ENCODE measurements at places on chromosomes 1 and 21.

GRCh38 chr1:217425422-217425821 lies 205.5 kb downstream of the GPATCH2 start:
- no peak for DNase-seq

GRCh38 chr1:53590531-53591515 lies 131.6 kb downstream of the DMRTB1 start:
- DNase-seq: no peak

GRCh38 chr1:210123924-210124589 lies 108.5 kb upstream of the SERTAD4 start:
- DNase-seq: no peak

- peak; percentile 12 for DNase-seq
These were observed 683 bp upstream of the DMAP1 start for GRCh38 chr1:44212355-44213221.

- DNase-seq: no peak
These were observed 1.0 kb downstream of the PLPP3 start for GRCh38 chr1:56578138-56578962.

- DNase-seq: no peak
These were observed 15.6 kb downstream of the C21orf91 start for GRCh38 chr21:17803536-17803935.

GRCh38 chr1:75470448-75470847 lies 140.5 kb downstream of the SLC44A5 start:
- DNase-seq: no peak

DNA sequence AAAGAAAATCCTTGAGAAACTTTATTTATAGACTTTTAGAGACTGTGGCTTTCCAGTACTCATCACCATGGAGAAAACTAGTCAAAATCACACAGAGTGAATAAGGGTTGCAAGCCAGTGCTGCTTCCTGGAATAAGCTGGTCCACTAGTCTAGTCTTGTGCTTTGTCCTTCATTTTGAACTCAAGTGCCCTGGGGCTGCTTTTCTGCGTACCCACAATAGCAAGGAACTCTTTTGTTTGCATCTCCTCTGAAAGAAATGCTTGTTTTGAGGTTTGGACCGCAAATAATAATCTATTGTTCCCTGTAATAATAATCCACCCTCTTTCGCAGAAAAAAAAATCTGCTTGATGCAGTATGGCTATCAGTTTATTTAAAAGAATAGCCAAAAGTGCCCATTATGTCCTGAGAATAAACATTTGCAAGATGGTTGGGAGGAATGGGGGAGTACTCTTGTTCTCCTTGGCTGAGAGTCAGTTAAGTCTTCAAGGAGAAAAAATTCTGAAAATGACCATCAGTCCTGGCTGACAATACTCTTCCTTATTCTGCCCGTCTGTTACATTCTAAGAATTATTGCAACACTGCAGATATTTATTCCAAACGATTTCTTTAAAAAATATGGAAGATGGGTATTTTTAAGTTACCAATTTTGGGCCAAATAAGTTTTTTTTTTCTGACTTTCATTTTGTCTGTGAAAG lies 41.9 kb downstream of the MPZL1 start:
- DNase-seq: no peak

DNA sequence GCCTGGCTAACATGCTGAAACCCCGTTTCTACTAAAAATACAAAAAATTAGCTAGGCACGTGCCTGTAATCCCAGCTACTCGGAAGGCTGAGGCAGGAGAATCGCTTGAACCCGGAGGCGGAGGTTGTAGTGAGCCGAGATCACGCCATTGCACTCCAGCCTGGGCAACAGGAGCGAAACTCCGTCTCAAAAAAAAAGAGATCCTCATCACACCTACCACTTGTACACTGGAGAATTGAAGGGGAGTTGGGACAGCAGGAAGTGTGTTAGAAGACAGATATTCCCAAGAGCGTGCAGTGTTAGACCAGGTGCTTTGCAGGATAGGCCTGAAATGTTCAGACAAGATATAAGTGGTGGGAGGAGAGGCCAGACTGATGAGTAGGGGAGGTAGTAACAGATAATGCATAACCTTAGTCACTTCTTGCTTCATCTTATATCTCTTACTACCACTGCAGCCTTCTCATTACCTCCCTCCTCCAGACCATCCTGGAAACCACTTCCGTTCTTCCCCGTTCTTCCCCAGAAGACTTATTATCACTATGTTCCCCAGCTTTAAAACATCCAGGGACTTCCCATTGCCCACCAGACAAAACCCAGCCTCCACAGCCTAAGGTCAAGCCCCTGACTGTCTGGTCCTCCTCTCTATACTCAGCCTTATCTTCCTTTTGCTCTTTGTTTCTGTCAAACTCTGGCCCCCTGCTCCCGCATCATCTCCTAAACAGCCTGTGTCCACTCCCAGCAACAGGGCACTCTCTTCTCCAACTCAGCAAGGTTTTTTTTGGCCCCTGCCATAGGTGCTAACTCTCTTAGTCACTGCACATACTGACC lies 21.3 kb downstream of the FAM20B start:
- DNase-seq: no peak

GRCh38 chr1:156709757-156710489 lies 4.5 kb upstream of the CRABP2 start:
- no peak for DNase-seq

- DNase-seq: no peak
These were observed 26.1 kb downstream of the CFH start for GRCh38 chr1:196677781-196678509.

- no peak for DNase-seq
These were observed 1.3 kb downstream of the TMEM167B start for GRCh38 chr1:109091839-109092193.

DNA sequence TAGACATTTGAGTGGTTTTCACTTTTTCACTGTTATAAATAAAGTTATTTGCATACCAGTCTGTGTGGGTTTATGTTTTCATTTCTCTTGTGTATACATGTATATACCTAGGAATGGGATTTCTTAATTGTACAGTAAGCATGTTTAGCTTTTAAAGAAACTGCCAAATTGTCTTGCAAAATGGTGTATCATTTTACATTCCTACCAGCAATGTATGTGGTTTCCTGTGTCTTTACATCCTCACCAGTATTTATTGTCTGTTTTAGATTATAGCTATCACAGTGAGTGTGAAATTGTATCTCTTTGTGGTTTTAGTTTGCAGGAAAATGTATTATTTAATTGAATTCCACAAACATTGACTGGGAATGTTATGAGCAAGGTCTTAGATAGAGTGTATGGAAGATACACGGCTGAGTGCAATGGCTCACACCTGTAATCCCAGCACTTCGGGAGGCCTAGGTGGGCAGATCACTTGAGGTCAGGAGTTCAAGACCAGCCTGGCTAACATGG lies 57.3 kb downstream of the MACF1 start:
- DNase-seq: no peak

- DNase-seq: no peak
These were observed 55.9 kb downstream of the SLC66A1 start for GRCh38 chr1:19368050-19368449.

GRCh38 chr1:173448945-173449344 lies 28.2 kb upstream of the PRDX6 start:
- DNase-seq: no peak

DNA sequence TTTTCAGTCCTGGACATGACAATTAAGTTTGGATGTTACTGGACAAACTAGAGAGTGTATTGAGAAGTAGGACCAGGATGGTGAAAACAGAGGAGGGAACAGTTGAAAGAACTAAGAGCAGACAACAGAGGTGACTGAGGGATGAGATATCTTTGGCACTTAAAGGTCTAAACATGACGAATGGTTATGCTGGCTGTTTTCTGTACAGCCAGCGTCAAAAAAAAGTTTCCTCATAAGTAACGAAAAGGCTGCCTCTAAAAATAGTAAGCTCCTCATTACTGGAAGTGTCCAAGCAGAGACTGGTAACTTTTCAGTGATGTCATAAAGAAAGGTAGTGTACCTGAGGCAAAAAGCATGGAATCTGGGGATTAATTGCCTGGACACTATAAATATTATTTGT lies 35.2 kb upstream of the AK4 start:
- no peak for DNase-seq

GRCh38 chr1:150259758-150260669 lies 2.4 kb downstream of the CA14 start:
- no peak for DNase-seq

DNA sequence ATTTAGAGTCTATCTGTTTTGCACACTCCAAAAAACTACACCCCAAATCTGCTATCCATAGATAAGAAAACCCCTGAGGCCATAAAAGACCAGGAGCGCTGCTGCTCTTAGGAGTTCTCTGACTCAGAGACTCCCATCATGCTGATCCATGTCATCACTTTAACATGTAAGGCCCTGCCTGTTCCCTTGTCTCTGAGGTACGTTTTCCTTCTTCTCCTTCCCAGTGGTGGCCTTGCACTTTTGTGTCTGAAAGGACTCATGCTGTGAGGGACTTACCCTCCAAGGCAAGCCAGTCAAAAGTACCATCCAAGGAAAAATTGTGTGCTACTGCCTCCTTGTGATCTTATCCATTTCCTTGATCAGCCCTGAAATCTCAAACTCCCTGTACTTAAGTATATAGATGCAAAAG lies 427.4 kb upstream of the NCAM2 start:
- no peak for DNase-seq

DNA sequence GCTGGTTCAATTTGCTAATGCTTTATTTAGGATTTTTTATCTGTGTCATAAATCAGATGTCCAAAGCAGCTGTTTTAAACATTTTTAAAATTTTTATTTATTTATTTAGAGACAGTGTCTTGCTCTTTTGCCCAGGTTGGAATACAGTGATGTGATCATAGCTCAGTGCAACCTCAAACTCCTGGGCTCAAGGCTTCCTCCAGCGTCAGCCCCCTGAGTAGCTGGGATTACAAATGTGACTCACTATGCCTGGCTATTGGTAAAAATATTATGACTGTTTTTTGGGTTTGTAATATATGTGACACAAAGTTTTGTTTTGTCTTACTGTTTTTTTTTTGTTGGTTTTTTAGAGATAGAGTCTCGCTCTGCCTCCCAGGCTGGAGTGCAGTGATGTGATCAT lies 11.8 kb downstream of the ZBED6 start:
- DNase-seq: no peak

GRCh38 chr1:11188381-11188780 lies 774 bp upstream of the ANGPTL7 start:
- no peak for DNase-seq

DNA sequence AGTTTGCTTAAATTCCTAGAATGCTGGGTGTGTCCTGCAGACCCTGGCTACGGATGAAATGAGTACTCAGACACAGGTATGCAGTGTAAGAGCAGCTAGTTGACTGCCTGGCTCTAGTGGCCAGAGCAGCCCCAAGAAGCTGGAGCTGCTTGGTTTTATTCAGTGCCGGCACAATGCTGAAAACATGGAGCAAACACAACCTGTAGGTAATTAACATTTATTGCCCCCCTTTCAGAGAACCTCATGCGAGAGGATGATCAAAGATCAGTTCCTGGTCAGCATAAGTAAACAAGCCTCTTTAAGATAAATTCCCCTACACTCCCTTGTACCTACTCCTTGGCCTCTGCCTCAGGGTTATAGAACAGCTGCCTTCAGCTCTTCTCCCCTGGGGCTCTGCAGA lies 43.2 kb downstream of the MRPS6 start:
- no peak for DNase-seq

- DNase-seq: no peak
These were observed 61.0 kb downstream of the DNTTIP2 start for GRCh38 chr1:93817819-93818569.

GRCh38 chr1:94115254-94115899 lies 5.6 kb downstream of the ABCA4 start:
- DNase-seq: no peak

- no peak for DNase-seq
These were observed 25.7 kb upstream of the MACF1 start for GRCh38 chr1:39178541-39179431.

DNA sequence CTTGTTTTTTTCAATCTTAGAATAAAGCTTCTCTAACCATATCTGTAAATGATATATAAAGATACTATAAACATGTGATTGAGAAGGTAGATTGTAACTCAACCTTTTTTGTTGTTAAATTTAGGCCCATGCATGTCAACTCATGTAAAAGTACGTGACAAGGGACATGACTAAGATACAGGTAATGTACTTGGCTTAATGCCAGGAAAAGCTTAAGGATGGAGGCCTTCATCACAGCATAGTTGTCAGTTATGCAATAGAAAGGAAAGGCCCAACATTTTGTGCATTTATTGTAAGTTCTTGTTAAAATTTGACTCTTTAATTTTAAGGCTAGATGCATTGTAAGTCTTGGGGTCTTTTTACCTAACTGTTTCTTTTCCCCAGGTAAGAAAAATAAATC lies 305.1 kb downstream of the LTN1 start:
- no peak for DNase-seq

DNA sequence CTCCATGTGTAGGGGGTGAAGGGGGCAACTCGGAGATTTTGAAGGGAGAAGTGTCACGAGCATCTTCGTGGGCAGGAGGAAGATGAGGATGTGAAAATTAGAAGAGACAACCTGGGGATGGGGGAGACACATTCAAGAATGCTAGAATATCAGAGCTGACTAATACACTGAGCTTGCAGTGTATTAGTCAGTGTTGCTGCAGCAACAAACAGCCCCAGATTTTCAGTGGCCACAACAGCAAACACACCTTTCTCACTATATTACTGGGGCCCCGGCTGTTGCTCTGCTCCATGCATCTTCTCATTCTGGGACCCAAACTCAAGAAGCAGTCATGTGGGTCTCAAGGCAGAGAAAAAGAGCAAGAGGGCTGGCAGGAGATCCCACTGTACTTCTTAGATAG lies 74.8 kb upstream of the SIM2 start:
- no peak for DNase-seq

GRCh38 chr1:241532162-241532531 lies at the start of gene KMO:
Gene KMO, plus strand, starts transcription at chr1:241532378. Its CDS starts 67 bp downstream, at chr1:241532445.
- DNase-seq: no peak

GRCh38 chr1:12473596-12474362 lies 144.2 kb downstream of the DHRS3 start:
- no peak for DNase-seq

GRCh38 chr1:238701024-238701423 lies 685.3 kb upstream of the CHRM3 start:
- no peak for DNase-seq

- no peak for DNase-seq
These were observed 10.4 kb downstream of the CAMSAP2 start for GRCh38 chr1:200749090-200749489.
